DMS 273 treated with DMSO at 0.1 percent for 48 hours (cell line): ENCODE measurements at places on chromosomes 1 and 21.

- DNase-seq: no peak
Observed at GRCh38 chr1:215044151-215044550, 38.4 kb upstream of the KCNK2 start.

DNA sequence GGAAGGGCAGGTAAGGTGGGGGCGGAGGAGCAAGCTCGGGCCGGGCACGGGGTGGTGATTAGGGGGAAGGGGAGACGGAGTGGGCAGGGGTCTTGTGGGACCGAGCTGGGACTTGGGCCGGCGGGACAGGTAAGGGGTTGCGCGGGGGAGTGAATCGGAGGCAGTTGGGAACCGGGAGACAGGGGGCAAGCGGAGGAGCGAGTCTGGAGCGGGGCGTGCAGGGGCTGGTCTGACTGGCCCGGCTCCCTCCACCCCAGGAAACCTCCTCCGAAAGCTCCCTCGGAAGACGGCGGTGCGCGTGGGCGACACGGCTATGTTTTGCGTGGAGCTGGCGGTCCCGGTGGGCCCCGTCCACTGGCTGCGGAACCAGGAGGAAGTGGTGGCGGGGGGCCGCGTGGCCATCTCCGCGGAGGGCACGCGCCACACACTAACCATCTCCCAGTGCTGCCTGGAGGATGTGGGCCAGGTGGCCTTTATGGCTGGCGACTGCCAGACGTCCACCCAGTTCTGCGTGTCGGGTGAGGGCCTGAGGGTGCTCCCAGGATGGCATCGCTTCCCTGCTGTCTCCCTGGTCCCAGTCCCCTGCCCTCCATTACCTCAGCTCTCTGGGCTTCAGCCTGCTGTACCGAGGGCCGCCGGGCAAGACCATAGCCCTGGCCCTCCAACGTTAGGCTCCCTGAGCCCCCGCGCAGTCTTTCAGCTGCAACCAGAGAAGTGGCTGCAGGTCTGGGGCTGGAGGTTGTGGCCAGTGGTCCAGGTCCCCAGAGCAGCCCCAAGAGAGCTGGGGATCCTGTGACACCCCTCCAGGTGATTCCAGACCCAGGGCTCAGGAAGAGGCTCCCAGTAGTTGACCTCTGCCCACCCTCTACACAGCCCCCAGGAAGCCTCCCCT is 6.3 kb downstream of the OBSCN start:
- DNase-seq: no peak

GRCh38 chr1:228021355-228022030 is 14.7 kb downstream of the WNT3A start:
- DNase-seq: no peak

GRCh38 chr1:176102768-176103350 is 104.2 kb downstream of the COP1 start:
- DNase-seq: no peak

DNA sequence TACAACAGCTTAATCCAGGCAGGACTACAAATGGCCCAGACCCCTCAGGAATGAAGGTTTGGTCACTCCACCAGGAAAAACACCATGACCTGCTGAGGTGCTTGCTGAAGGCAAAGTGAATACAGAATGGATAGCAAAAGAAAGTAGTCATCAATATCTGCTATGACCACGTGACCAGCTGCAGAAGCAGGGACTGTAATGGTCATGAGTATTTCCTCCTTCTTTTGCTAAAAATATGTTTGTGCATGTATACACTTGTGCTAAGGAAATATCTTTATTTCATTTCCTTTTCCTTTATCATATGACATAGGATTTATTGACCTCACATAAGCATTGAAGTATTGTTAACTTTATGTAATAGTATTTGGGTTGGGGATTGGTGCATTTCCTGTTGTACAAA is 26.4 kb upstream of the GOLT1A start:
- no peak for DNase-seq

DNA sequence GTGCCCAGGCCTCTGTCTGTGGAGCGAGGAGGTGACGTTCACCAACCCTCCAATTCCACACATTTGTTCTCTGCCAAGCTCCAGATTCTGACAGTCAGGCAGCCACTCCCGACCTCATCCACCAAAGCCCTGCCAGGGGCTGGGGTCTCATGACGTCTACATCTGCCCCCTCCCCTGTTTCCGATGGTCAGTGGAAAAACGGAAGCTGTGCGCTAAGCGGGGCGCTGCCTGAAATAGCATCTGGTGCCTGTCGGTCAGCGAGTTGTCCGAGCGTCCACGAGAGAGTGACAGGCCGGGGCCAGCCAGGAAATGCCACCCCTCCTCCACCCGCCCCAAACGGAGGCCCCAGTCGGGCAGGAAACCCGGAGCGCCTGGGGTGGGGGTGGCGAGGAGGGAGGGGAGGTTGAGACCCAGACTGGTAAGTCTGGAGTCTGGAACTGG is 3.2 kb upstream of the TAL1 start:
- DNase-seq: no peak

GRCh38 chr1:82919837-82920236 is 1079.1 kb downstream of the TTLL7 start:
- DNase-seq: no peak

- no peak for DNase-seq
Observed at GRCh38 chr1:224259986-224260385, 70.0 kb downstream of the NVL start.

- no peak for DNase-seq
Observed at GRCh38 chr1:160193832-160194736, 3.7 kb downstream of the CASQ1 start.

DNA sequence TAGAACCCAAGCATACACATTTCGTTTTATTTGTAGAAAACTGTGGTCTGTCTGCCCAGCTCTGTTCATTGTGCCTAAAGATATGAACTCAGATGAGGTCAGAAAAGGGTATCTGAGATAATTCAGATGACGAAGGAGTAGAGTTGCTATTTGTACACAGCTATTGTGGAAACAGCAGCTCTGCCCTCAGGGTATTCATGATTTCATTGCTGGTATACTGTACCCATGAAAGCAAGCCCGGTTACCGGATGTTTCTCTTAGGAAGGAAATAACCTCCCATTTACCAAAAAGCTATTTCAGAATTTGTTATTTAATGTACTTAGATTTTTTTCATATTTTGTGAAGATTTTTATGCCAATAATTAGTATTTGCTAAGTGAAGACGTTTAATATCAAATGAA is 37.8 kb downstream of the SMAP2 start:
- DNase-seq: no peak

GRCh38 chr1:212315907-212316306 is 30.7 kb downstream of the PPP2R5A start:
- no peak for DNase-seq

DNA sequence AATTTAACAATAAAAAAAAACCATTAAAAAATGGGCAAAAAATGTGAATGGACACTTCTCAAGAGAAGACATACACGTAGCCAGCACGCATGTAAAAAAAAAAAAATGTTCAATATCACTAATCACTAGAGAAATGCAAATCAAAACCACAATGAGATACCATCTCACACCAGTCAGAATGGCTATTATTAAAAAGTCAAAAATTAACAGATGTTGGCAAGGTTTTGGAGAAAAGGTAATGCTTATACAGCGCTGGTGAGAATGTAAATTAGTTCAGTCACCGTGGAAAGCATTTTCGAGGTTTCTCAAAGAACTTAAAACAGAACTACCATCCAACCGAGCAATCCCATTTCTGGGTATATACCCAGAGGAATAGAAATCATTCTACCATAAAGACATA is 1091.5 kb upstream of the B3GALT2 start:
- no peak for DNase-seq

GRCh38 chr1:151976015-151976343 is 17.7 kb downstream of the S100A10 start:
- DNase-seq: no peak

- no peak for DNase-seq
Observed at GRCh38 chr1:46753985-46754384, 35.1 kb upstream of the EFCAB14 start.

DNA sequence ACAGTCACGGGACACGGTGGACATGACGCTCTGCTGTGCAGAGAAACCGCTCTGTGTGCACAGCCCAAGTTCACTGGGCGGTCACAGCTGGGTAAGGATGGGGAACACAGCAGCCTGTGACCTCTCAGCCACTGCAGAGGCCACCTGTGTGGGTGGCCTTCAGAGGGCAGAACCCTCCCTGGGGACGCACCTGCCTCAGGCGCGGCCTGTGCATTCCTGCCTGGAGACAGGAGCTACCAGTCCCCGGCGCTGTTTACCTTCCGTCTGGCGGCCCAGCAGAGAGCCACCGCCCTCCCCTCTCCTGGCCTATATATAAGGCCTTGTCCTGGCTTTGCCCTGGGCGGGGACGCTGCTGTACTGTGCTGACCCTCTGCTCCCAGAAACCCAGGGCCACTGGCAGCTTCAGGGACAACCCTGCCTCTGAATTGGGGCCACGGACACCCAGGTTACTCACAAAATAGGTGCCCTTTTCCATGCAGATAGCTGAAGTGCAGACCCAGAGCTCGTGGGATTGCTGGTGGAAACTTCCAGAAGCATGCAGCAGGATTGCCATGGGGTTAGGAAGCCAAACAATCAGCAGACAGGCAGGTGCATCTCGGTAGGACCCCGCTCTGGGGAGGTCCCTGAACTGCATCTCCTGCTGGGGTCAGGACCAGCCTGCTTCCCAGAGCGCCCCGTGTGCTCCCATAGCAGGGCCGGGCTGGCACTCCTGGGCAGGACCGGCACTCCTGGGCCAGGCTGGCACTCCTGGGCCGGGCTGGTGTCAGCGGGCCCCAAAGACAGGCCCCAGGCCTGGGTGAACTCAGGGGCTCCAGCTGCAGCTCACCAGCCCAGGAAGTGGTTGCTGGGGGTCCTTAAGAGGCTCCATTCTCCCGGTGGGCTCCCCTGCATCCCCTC is 83.6 kb downstream of the SIK1 start:
- no peak for DNase-seq

- no peak for DNase-seq
Observed at GRCh38 chr1:233865902-233866301, 38.6 kb upstream of the SLC35F3 start.

GRCh38 chr1:76620371-76620770 is 246.9 kb upstream of the ST6GALNAC5 start:
- no peak for DNase-seq

GRCh38 chr1:225919906-225920305 is 4.1 kb downstream of the PYCR2 start:
- DNase-seq: no peak

- no peak for DNase-seq
Observed at GRCh38 chr1:1355416-1355815, 2.9 kb downstream of the MXRA8 start.

- no peak for DNase-seq
Observed at GRCh38 chr1:153365696-153366095, 8.0 kb downstream of the S100A9 start.

- DNase-seq: no peak
Observed at GRCh38 chr1:91579658-91580228, 79.1 kb downstream of the CDC7 start.

DNA sequence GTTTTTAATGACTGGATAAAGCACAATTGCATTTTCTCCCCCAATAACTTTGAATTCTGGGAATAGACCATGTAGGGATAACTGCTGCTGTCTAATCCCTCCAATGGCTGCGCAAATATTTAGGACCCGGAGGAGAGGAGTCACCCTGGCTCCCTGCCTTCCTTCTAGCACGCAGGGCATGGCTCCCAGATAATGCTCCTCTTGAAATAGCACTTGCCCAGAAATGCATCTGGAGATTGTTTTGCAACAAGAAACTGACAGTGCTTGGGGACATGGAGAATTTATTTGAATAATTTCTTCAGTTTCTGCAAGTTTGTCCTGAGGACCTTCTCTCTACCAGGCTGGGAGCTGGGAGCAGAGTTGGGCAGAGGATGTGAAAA is 83.5 kb downstream of the MAN1C1 start:
- no peak for DNase-seq

- DNase-seq: no peak
Observed at GRCh38 chr1:66282343-66282852, 251.6 kb upstream of the SGIP1 start.

DNA sequence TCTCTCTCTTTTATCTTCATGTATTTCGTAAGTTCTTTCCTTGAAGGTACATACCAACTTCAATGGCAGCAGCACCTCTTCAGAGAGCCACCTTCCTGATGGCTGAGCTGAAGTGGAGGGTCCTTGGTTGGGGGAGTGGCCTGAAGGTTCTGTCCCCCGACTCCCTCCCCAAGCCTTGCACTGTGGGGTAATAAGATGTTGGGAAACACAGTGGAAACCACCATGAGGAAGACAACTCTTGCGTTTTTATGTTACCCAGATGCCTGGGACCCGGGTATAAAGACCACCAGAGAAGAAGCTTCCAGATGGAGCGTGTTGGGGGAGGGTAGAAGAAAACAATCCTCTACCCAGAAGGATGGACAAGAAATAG is 794 bp downstream of the KRTAP12-3 start:
- DNase-seq: no peak
